ENCODE measurements at places on chromosomes 12 and 14.

GRCh38 chr12:22672951-22673350 lies 48.0 kb downstream of the ETNK1 start:
- no peak for DNase-seq

GRCh38 chr12:48164451-48164850 lies 7.1 kb upstream of the ASB8 start:
- no peak for DNase-seq

- DNase-seq, result no peak
Observed at GRCh38 chr12:23911574-23911973, 37.9 kb downstream of the SOX5 start.

DNA sequence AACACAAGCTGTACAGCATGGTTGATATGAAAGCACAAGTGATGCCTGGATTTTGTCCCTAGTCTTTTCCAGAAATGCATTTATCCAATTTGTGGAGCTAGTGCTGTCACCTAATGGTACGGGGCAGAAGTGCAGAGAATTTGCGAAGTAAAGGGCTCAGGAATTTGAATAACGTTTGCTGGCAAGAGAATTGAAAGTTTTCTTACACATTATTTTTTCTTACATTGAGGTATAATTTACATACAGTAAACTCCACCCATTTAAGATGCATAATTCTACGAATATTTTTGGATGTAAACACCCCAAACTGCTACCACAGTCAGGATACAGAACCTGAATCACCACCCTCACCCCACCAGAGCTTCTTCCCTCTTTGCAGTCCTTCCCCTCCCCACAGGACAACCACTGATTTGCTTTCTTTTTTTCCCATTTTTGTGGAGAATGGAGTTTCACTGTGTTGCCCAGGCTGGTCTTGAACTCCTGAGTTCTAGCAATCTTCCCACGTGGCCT lies 3.5 kb downstream of the AICDA start:
- DNase-seq, result peak; percentile 22

DNA sequence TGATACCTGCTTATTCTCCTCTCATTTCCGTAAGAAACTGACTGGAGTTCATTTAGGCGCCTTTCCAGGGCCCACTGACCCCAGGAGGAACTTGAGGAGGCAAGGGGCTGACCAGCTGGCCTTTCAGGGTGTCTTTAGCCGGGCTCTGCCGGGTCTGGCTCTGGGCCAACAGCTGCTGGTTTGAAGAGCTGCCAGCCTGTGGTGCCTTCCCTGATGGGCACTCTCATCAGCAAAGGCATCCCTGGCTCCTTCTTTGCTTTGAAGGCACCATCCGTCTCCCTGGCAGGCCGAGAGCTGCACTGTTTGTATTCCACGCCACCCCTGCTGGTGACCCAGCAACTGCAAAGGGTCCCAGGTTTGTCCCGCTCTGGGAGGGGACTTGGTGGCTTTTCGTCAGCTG lies 42.0 kb downstream of the IQSEC3 start:
- DNase-seq, result peak; percentile 61

DNA sequence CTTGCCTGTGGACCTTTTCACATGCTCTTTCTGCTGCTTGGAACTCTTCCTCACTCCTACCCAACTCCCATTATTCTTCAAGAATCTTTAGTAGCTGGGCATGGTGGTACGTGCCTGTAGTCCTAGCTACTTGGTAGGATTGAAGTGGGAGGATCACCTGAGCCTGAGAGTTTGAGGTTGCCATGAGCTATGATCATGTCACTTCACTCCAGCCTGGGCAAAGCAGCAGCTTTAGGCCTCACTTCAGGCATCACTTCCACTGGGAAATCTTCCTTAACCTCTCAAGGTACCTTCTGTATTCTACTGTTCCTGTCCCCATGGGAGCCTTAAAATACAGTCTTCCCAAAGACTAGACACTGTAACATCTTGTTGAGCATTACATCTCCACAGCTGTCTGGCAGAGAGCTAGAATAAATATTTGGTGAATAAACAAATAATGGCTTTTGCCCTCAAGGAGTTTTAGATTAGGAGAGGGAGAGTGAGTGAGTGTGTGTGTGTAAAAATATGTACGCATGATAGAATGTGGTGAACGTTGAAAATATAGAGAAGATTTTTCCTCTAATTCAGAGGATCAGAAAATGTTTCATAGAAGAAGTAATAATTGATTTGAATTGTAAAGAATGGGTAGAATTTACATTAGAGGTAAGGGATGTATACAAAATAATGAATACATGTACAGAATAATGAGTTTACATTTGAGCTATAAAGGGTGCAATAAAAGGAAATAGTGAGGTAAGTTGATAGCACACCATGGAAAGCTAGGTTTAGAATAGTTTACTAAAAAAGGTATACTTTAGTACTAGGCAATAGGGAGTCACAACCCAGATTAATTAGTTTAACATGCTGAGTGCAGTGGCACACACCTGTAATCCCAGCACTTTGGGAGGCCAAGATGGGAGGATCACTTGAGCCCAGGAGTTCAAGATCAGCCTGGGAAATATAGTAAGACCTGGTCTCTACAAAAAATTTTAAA lies 29.2 kb upstream of the BMAL2 start:
- no peak for DNase-seq

DNA sequence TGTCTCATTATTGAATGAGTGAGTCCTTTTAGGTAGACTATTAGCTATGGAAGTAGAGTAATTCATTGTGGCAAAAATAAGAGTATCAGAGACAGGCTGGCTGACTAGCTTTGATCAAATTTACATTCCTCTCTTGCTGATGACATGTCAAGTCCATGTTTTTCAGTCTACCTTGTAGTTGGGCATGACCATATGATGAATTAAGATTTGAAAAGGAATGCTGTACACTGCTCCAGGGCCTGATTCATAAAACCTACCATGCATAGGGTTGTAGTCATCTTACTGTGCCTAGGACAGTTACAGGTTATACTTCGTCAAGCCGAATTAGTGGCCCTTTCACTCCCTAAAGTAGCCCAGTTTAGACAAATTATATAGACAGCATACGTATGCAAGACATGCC lies 545.7 kb upstream of the MIS18BP1 start:
- DNase-seq, result no peak

DNA sequence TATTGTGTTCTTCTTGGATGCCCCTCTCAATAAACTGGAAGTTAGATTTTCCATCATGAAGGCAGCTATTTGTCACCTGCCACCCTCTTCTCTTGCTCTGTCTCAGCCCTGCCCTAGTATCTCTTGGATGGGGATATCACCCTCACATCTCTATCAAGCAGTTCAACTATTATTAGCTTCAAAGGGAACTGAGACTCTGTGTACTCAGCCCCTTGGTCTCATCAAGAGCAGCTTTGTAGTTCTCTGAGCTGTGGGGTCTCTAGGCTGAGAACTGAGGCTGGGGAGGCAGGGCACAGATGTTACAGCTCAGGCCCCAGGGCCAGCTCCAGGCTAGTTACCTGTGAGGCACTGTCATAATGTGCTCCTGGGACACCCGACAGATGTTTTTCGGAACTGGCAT lies 130.3 kb downstream of the DAD1 start:
- no peak for DNase-seq

- no peak for DNase-seq
Observed at GRCh38 chr12:129868575-129868974, 35.2 kb downstream of the TMEM132D start.

GRCh38 chr12:9667403-9668160 lies 1.9 kb upstream of the CLEC2D start:
- no peak for DNase-seq

- DNase-seq, result no peak
Observed at GRCh38 chr12:30613119-30613830, 82.4 kb downstream of the IPO8 start.

GRCh38 chr12:101885912-101886561 lies 8.7 kb downstream of the DRAM1 start:
- DNase-seq, result no peak

- no peak for DNase-seq
Observed at GRCh38 chr14:43855556-43855955, 651.5 kb downstream of the FSCB start.

DNA sequence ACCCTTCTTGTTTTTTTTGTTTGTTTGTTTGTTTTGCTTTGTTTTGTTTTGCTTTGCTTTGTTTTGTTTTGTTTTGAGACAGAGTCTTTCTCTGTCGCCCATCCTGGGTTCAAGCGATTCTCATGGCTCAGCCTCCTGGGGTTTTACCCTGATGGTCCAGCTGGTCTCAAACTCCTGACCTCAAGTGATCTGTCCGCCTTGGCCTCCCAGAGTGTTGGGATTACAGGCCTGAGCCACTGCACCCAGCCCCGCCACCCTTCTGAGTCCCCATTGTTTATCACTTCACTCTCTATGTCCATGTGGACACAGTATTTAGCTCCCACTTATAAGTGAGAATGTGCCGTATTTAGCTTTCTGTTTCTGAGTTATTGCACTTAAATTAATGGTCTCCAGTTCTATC lies 36.9 kb upstream of the BICD1 start:
- DNase-seq, result no peak

DNA sequence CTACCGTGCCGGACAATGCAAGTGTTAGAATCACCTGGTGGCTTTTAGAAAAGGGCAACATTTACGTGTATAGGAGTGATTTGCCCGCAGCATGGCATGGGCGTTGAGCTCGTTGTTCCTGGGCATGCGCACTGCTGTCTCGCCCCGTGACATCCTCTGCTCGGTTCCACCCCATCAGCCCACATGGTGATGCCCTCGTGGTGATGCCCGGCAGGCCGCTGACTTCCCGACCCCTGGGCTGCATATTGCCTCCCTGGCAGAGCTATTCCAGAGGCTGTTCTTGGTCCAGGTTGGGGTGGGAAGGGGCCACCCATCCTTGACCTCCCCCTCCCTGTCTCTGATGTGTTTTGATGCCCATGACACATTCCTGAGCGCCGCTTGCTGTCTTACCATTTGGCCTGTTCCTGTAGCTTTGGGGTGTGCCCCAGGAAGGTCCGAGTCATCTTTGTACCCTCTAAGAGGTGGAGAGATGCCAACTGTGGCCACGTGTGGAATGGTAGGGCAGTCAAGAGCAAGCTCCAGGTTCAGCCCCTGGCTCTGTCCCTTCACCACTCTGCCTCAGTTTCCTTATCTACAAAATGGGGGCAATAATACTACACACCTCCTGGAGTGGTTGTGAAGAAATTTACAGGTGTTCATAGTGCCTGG lies 4.8 kb downstream of the HIP1R start:
- DNase-seq, result no peak

DNA sequence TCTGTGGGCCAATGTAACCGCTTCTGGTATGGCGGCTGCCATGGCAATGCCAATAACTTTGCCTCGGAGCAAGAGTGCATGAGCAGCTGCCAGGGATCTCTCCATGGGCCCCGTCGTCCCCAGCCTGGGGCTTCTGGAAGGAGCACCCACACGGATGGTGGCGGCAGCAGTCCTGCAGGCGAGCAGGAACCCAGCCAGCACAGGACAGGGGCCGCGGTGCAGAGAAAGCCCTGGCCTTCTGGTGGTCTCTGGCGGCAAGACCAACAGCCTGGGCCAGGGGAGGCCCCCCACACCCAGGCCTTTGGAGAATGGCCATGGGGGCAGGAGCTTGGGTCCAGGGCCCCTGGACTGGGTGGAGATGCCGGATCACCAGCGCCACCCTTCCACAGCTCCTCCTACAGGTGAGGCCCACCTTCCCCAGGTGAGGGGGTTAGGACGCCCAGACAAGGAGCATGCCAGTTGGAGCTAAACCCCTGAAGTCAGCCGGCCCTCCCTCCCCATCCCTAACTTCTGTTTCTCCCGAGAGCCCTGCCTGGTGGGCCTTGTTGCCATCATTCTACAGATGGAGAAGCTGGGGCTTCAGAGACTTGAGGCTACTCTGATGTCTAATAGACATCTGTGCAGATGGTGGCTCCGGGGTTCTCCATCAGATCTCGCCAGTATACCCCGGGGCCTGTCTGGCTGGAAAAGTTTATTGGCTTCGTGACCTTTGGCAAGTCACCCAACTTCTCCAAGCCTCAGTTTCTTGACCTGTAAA lies 25.3 kb downstream of the PAPLN start:
- DNase-seq, result no peak

DNA sequence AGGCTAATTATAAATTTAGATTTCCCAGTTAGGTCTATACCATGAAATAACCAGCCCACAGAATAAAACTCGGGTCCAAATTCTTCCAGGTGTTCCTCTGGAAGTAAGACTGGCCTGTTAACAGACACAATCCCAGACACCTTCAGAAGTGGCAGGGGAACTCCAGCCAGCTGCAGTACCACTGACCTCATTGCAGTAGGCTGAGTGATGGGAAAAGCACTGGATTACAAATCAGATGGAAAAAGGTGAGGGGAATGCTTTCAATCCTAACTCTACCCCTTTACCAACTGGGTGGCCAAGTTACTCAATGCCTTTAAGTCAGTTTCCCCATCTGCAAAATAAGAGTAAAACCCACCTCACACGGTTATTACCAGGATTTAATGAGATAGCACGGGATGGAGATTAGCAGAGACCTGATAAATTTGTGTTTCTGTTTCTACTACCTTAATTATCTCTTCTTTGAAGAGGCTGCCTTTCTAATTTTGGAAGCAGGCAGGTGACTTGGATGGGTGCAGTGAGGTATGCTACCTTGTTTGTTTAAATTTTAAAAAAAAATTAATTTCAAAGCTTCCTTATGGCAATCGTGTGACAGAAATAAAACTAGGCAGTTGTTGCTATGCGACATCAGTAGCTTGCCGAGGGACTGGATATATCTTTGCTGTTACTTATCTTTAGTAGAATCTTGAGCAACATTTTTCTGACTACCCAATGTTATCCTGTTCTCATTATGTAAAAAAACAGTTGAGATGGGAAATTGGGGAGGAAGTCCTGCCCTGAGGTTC lies 167.3 kb upstream of the GRIN2B start:
- DNase-seq, result no peak

All from G401 (cell line).